CD14-positive monocyte (primary cell): ENCODE measurements at places on chromosomes 11 and 22.

DNA sequence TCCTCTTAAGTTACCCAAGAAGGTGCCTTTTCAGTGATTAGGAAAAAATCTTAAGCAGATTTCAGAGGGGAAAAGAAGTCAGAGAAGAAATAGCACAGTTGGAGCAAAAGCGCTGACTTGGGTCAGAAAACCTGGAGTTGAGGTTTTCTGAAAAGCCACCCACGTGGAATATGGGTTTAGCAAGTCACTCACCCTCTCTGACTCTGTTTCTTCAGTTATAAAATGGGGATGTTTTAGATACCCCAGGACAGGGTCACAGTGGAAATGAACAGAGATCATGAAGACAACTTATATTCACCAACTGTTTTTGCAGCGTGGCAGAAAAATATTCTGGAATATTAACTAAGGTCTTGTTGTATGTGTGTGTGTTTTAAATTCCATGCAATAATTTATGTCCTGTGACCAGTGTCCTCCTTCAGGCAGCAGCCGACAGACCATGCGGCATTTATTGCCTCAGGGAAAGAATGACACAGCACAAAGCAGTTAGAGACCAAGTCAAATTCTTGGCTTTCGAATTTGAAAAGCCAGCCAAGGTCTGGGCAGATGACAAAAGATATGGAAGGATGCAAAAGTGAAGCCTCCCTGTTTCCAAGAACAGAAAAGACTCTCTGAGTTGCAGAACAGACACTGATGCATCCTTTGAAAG is 119.9 kb downstream of the MIAT start:
- DNase-seq = no peak

GRCh38 chr11:9719566-9720289 is 55.9 kb downstream of the SWAP70 start:
- peak; percentile 44 for DNase-seq

DNA sequence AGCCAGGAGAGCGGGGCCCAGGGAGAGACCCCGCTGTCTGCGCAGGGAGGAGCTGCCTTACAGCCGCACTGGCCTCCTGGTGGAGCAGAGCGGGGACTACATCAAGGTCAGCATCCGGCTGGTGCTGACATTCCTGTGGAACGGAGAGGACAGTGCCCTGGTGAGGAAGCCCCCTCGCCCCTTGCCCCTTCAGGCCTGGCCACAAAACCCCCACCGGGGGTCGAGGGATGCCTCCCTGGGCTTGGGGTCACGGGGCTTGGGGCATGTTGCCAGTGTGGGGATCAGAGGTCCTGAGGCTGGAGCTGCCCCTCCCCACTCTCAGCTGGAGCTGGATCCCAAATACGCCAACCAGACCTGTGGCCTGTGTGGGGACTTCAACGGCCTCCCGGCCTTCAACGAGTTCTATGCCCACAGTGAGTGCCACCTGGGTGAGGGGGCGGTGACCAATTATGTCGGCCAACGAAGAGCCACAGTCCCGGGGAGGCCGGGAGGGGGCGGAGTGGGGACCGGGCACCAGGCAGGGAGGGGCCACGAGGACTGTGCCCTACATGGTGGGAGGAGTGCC is 4.2 kb downstream of the MUC5B start:
- no peak for DNase-seq

GRCh38 chr22:23603266-23603665 is 23.2 kb upstream of the IGLL1 start:
- no peak for DNase-seq

- DNase-seq = no peak
Observed at GRCh38 chr11:107249054-107249453, 208.6 kb downstream of the CWF19L2 start.

DNA sequence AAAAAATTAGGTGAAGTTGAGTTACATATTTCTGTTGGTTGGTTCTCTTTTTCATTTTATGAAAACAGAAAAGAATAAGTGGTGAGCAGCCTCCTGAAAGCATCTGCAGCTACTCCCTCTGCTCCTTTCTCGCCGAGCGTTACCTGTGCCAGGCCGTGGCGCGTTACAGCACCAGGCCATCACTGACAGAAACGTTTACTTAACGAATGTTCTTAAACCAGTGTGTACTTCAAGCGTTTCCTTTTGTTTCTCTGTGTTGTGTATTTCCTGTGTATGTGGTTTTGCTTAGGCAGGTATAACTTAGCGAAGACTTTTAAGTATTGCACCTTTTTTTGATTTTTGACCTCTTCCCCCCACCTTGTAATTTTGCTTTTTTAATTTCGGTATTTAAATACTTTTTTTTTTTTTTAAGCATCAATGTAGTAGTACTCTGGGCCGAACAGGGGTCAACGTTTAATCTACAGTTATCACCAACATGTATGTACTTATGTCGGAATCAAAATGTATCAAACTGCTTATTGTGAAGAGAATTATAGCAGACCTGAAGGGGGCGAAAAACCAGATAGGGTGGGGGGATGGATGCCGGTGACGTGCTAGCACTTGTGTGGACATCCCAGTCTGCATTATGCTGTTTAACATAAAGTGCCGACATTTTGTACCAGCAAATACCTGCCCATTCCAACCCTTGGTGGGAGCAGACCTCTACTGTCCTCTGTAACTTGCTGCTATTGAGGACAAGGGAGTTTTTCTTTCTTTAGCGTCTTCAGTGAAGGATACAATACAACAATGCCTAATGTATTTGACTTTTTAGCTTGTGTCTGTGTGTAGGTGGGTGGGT is 21.6 kb upstream of the ADSL start:
- DNase-seq = no peak

GRCh38 chr11:65849366-65849765 is 8.6 kb downstream of the CFL1 start:
- no peak for DNase-seq

DNA sequence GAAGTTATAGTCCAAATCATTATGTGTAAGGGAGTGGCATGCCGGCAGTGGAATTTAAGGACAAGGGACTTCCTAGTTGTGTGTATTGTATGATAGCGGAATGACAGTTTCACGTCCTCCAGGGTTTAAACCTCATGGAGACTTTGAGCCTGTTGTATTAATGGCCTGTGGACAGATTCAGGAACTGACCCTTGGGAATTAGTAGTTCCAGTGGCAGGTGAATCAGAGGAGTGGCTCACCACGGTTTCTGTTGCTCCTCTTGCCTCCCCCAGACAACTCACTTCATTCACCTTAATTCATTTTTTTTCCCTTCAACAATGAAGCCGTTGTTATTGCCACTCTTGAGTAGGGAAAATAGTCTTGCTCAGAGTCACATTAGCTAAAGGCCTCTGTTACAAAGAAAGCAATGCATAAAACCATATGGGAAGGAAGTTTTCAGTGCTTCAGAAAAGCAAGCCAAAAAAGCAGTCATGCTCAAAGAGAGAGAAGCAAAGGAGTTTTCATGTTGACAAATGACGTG is 22.6 kb downstream of the AMOTL1 start:
- DNase-seq = no peak

DNA sequence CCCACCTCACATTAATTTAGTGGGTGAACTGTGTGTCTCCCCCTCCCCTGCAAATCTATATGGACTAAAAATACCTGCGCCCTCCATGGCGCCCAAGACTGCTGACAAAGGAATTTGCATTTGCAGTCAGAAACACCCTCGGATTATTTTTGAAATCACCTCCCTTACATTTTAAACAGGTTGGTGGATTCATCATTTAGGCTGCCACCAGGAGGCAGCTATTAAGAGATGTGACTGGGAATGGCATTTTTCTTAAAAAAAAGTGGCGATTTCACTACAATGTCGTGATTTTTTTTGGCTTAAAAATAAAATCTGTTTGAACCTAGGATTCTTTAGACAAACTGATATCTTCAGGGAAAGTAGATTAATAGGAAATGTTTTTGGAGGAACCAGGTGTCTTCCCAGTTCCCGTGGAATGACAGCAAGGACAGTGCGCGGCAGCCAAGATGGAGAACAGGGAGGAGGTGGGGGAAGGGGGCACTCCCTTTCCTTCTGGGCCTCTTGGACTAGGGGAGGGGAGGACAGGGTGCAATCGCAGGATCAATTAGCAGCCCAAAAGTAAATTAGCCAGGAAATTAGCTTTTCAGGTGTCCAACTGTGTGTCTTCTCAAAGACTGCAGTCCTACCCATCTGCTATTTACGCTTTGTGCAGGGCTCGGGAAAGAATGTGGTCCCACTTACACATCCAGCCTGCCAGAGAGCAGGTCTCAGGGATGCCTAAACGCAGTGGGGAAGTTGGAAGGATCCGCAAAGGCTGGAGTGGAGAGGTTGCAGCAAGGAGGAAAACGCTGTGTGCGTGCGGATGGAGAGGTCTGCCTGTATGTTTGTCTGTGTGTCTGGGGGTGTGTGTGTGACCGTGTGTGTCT is 496.4 kb downstream of the NTM start:
- no peak for DNase-seq

DNA sequence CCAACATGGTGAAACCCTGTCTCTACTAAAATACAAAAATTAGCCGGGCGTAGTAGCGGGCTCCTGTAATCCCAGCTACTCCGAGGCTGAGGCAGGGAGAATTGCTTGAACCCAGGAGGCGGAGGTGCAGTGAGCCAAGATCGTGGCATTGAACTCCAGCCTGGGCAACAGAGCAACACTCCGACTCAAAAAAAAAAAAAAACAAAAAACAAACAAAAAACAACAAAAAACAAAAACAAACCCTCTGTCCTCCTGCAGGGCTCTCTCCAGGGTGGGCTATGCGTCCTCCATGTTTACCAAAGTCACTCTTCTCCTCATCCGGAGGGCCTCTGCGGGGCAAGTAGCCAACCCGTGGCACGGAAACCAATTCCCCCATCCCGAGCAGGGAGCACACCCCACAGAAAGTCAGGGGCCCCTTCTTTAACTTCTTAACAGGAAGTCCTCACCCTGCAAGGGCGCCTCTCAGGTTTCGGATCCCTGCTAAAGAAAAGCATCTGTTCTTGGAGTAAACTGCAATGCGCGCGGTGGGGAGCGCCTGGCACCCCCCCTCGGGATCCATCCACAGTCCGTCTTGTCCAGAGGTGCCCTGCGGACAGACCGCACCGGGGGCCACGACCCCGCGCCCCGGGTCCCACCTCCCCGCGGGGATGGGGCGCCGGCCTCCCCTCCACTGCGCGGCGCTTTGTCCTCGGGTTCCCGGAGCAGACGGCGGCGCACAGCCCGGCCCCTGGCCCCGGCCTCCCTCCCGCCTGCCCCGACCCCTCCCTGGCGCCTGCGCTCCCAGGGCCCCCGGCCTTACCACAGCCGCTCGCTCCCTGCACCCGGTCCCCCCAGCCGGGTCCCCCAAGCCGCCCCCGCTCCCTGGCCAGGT is 712 bp downstream of the CERK start:
- DNase-seq = peak; percentile 46

DNA sequence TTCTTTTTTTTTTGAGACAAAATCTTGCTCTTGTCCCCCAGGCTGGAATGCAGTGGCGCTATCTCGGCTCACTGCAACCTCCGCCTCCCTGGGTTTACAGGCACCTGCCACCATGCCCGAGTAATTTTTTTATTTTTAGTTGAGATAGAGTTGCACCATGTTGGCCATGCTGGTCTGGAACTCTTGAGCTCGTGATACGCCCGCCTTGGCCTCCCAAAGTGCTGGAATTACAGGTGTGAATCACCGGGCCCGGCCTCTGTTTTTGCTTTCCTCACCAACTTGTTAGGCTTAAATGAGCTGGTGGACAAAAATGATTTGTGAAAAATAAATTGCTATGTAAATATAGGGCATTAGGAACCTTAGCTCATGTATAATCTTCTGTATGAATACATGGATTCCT is 3.5 kb downstream of the MEI1 start:
- no peak for DNase-seq

DNA sequence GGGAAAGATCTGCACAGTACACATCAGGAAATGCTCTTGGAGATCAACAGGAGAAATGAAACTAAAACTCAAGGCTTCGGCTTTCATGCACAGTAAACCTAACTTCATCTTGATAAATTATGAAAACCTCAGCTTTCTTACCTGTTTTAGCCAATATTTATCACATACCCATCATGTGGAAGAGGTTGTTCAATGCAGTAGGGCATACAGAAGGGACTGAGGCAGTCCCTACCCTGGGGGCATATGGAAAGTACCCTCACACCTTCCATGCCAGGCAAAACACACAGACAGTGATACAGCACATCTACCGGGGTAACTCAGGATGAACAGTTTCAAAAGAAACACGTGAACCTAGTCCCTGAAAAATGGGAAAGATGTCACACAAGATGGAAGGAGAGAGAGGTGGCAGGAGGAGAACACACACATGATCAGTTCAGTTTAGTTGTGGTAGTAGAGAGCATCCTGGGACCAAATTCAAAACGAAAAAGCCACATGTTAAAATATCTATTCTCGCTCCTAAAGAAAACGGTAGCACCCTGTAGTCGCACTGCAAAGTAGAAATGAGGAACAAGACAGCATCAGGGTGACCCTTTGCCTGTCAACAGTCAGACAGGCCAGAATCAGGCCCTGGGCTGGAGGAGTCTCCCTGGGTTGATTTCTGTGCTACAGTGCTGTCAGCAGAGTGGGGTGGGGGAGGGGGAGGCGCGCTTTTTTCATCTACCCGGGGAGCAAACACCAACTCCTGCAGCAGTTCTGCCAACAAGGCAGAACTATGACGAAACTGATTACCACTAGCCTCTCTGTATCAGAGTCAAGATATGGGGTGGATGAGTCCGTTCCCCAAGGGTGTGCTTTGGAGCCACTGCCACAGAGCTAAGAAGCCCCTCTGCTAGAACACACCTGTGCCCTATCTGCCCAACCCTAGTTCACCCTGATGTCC is 1.3 kb downstream of the HIRA start:
- peak; percentile 51 for DNase-seq

- peak; percentile 76 for DNase-seq
Observed at GRCh38 chr11:110311783-110312579, 15.6 kb upstream of the RDX start.

- no peak for DNase-seq
Observed at GRCh38 chr11:82403640-82404305, 329.9 kb downstream of the FAM181B start.

GRCh38 chr22:49266561-49267519 is 560.8 kb downstream of the BRD1 start:
- no peak for DNase-seq

GRCh38 chr22:36770513-36771231 is 5.2 kb downstream of the IFT27 start:
- no peak for DNase-seq

DNA sequence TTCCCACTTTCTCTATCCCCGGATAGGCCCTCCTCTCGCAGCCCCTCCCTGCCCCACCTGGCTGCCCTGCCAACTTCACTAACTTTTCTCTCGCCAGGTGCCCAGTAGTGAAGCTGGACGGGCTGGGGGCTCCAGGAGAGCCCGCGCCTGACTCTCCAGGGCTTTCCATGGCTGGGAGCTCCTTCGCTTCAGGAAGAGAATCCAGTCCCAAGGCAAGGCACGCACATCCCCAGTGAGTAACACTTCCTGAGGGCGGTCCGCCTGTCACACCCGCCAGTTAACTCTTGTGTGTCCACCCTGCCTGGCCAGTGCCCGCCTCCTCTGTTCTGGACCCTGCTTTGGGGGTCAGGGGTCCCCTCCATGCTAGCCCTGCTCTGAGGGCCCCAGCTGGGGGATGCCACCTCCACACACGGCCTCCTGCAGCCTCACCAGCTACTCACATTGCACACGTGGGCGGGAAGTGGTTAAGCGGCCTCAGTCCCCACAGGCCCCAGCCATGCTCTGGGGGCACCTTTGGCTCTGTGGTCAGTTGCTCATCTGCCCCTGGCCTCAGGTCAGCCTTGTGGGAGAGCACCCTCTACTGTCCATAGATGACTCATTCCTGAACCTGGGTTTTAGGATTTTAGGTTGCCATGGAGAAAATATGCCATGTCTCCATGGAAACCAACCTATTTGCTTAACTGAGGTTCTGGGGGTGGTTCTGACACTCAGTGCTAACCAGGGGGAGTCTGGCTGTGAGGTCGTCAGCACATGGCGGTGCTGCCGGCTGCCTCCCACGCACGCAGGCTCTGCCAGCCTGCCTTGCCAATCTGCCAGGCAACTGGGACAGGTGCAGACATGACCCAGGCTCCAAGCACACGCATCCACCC is at the start of gene RIN1:
TSS of gene RIN1 (minus strand) at position 201 of the 869 bp plus-strand sequence. CDS start at position 169, 32 bp downstream.
- DNase-seq = peak; percentile 93

- DNase-seq = no peak
Observed at GRCh38 chr11:76558891-76559290, 111.7 kb downstream of the LRRC32 start.
